ENCODE measurements at places on chromosomes 5 and 9.
A peak's percentile ranks its signal among the peaks of the same experiment; 100 is the strongest.

DNA sequence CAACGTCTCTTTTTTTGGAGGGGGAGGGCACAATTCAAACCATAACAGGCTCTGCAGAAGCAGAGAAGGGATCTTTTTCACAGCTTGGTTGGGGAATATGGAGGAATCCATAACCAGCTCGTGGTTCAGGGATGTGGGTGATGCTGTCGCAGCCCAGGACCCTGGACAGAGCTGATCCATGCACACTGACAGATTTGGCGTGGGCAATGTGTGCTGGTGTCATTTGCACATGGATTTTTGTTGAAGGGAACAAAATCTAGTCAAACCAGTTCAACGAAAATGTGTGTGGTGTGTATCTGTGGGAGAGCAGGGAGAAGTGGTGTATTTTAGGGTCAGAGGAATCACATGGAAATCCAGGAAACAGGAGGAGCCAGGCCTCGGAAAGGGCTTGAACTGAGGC, 4.2 kb downstream of the DOCK2 start:
- no peak for DNase-seq

GRCh38 chr9:101468116-101468515, 32.5 kb upstream of the ALDOB start:
- no peak for DNase-seq

DNA sequence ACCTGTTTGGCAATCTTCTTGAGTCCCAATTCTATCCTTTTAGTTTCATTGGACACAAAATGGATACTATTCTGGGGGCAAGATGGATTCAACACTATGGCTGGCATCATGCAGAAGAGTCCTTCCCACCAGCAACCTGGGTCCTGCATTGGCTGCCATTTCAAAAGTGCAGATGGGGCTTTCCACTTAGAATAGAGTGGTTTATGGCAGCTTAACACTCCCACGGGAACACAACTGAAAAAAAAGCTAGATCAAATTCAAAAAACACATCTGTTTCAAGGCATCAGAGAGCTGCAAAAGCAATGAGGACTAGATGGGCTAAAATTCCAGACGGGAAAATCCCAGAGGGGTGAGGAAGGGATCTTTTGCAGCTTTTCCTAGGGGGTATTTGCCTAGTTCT, 11.2 kb upstream of the HMHB1 start:
- no peak for DNase-seq

DNA sequence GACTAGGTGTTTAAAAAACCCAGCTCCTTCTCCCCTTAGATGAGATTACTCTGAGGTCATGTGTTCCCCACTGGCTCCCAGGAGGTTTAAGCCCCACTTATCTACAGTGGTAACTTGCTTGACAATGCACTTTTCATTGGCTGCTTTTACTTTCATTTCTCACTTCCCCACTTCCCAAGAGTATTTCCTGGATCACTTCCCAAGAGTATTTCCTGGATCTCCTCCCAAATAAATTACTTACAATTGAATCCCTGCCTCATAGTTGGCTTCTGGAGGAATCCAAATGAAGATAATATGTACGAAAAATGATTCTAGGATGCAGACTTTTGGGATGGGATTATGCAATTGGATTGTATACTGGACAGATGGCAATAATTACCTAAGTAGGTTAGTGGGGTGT, 47.1 kb upstream of the CHSY3 start:
- no peak for DNase-seq

- peak; percentile 46 for DNase-seq
Observed at GRCh38 chr9:136791516-136792276, 552 bp downstream of the TMEM141 start.

DNA sequence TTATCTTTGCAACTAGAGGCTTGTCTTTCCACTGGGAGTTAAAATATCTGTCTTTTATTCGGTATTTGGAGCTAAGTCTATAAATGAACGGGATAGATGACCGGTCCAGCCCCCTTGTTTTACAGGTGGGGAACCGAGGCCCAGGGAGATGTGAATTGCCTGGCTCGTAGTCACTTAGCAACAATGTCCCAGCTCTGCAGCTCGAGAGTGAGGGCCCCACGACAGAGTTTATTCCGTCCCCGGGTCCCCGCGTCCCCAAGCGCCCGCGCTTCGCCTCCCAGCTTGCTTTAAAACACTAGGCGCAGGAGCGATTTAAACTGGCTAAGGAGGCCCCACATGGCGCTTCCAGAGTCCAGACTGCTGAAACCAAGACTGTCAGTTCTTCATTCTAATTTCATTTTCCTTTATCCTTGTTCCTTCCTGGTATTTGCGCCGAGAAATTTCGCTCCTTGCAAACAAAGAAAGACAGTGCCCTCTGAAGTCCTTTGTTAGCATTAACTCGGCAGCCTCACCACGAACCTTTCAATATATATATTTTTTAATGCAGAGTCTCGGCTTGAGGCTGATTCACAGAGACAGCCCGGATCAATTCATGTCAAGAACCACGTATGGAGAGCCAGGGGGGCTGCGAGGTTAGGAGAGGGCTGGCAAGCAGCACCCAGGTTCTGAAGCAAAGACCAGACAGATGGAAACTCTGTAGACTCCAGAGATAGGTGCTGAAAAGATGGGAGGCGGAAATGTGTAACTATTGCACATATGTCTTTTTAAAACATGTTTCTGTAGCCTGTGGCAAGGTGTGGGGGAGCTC, 1.4 kb upstream of the ENC1 start:
- no peak for DNase-seq

DNA sequence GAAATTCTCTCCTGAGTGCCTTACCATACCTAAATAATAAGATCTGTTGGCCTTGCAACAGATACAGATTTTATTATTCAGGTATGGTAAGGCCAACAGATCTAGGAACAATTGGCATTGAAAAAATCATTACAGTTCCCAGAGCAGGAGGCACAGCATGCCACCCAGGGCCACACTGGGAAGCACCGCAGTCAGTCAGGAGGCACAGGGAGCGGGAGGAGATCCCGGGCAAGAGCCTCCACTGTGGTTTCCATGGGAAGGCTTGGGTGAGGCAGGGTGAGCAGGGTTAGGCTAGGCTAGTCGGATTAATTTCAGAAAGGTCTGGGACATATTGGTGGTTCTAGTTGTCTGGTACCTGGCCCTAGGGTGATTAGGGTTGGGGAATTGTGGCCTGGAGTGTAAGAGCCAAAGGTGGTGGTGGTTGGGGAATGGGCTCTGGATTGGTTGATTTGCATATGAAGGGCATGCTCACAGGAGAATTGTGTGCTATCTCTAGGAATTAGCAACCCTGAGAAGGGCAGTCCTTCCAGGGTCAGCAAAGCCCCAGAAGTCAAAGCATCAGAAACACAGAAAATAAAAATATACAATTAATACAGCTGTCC, 111.4 kb downstream of the PDE8B start:
- no peak for DNase-seq

Data from stimulated activated CD8-positive, alpha-beta memory T cell treated with anti-CD3 and anti-CD28 coated beads, Interleukin-7, amount 100 ng/mL, for 4 hours (primary cell).